Fibroblast of skin of right biceps (primary cell): ENCODE measurements at places on chromosomes 1 and 21.

GRCh38 chr1:170623171-170623570, 40.8 kb upstream of the PRRX1 start:
- peak; percentile 95 for DNase-seq

- no peak for DNase-seq
Measured at GRCh38 chr1:168386949-168387586, 106.4 kb downstream of the TBX19 start.

DNA sequence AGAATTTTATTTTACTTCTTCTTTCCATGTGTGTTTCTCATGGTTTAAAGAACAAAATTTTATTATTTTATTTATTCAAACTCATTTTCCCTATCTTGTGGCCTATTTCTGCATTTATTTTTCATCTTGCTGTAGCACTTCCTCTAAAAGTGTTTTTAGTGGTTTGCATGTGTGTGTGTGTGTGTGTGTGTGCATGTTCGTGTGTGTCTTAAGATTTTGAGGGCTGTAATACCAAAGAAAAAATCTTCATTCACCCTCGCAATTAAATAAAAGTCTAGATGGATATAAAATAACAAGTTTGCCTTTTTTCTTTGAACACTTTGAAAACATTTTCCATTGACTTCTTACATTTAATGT, 24.6 kb upstream of the FCRL3 start:
- DNase-seq, result no peak

- DNase-seq, result no peak
Measured at GRCh38 chr1:12112711-12113161, 49.6 kb downstream of the TNFRSF8 start.

- DNase-seq, result peak; percentile 44
Measured at GRCh38 chr1:167774710-167775109, 52.9 kb downstream of the MPZL1 start.

DNA sequence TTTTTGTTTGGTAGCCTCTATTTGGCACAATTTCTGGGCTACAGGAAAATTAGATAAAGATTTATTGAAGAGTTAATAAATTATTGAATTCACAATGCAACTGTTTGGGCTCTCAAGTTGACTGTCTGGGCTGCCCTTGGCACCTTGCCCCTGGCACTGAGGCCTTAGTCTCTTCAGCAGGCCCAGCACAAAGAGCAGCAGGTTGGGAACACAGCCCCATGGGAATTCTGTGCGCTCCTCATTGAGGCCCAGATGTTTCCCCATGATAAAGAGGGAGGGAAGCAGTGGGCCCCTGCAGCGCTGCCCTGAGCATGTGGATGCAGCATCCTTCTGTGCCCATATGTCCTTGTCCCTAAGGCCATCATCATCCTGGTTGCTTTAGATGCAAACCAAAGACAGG, 2.9 kb downstream of the CRNN start:
- DNase-seq, result no peak

DNA sequence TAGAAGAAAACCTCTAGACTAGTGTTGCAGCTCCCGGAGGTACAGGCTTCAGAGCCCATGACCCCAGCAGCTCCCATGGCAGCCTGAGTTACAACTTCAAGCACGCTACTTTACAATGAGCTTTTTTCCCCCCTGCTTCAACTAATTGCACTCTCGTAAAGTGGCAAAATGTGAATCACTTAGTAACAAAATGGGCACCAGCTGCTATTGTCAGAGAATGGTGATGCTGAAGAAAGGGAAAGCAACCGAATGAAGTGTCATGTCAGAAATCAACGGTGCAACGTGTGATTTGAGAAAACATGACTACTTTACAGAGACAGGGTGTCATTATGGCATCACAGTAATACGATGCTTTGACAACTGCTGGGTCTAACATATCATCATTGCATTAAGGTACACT, 40.5 kb downstream of the ESRRG start:
- no peak for DNase-seq

- DNase-seq, result peak; percentile 86
Measured at GRCh38 chr1:248926401-248927182, 20.6 kb downstream of the PGBD2 start.

GRCh38 chr1:183673605-183674323, 20.6 kb upstream of the APOBEC4 start:
- peak; percentile 14 for DNase-seq

GRCh38 chr21:43370888-43371570, 55.9 kb downstream of the SIK1 start:
- no peak for DNase-seq

DNA sequence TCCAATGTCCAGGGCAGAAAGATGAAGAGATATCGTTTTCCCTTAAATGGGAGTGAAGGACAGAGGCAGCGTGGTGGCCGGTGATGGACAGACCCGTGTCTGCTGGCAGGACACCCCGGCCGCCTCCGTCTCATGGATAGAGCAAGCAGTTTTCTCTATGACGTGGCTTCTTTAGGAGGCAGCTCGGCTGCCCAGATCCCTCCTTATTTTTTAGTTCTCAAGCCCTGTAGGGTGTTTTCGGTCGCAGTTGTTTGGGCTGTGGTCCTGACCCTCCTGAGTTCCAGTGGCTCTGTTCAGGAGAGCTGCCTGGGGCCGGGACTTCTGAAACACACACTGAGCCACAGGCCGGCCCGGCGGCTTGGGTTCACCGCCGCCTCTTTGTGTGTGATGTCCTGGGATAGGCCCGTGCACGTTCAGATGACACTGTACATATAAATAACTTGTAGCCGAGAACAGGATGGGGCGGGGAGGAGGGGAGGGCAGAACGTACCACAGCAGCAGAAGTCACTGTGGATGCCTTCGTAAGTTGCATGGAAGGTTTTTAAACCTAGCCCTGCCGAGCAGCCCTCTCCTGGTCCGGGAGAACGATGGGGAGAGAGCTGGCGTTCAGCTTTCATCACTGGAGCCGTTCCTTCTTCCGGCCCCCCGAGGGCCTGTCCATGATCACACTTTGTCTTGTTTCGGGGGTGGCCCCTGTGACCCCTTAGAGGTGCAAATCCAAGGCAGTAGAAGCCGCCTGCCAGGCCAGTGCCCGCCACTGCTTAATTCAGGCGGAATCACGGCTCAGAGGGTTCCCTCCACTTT, 65.2 kb downstream of the SIK1 start:
- peak; percentile 83 for DNase-seq

- no peak for DNase-seq
Measured at GRCh38 chr21:42105476-42106315, 34.6 kb downstream of the UMODL1 start.

GRCh38 chr1:110505596-110505995, 13.4 kb downstream of the KCNA10 start:
- no peak for DNase-seq

DNA sequence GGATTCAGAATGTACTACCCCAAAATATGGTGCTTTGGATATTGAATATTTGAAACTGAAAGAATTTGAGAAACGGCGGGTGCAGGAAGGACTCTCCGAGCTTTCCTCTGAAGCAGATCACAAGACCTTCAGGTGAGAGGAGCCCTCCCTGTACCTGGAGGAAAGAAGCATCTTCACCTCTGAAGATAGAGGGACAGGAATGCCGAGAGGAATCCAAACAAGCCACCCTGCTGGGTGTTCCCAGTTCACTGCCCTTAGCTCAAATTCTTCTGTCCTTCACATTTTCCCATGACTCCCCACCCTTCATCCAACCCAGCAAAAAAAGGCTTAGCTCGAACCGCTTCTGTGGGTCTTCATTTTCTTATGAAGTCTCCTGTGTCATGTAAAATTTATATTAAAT, 18.2 kb upstream of the PADI2 start:
- DNase-seq, result no peak

DNA sequence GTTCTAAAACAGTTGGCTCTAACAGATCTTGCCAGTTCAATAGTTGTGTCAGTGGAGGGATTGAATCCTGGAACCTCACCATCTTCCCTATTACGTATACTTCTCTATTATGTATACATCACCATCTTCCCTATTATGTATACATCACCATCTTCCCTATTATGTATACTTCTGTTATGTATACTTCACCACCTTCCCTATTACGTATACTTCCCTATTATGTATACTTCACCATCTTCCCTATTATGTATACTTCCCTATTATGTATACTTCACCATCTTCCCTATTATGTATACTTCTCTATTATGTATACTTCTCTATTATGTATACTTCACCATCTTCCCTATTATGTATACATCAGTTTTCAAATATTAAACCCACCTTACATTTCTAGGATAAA, 34.4 kb upstream of the HP1BP3 start:
- no peak for DNase-seq

DNA sequence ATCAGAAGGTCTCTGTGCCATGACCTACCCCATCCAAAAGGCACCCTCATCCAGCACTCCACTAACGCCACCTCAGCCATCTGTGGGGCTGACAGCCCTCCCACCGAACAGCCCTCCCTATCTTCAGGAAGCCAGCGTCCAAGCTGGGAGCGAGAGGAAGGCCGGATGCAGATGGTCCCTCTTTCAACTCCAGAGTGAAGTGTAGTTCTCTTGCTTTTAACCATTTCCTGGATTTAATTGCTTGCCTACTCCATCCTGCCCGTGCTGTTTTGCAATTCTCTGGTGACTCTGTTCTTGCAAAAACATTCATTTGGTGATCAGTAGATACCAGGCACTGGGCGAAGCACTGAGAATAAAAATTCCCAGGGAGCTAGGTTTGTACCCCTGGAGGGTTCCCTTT, 8.2 kb upstream of the DYRK1A start:
- DNase-seq, result peak; percentile 39

- DNase-seq, result no peak
Measured at GRCh38 chr1:234730475-234730769, 120.4 kb upstream of the IRF2BP2 start.

DNA sequence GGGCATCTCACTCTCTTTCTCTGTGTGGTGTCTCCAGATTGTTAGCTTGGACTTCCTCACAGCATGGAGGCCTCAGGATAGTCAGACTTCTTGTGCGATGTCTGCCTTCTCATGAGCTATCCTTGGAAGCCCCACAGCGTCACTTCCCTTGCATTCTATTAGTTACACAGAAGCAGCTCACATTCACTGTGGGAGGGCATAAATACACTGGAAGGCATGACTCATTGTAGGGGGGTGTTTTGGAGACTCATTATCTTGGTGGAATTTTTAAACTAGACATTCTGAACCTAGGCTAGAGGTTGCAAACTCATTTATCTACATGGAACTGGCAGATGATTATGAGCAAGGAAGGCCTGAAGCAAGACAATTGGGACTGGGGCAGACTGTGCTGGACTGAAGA, 21.4 kb upstream of the FASLG start:
- peak; percentile 96 for DNase-seq

DNA sequence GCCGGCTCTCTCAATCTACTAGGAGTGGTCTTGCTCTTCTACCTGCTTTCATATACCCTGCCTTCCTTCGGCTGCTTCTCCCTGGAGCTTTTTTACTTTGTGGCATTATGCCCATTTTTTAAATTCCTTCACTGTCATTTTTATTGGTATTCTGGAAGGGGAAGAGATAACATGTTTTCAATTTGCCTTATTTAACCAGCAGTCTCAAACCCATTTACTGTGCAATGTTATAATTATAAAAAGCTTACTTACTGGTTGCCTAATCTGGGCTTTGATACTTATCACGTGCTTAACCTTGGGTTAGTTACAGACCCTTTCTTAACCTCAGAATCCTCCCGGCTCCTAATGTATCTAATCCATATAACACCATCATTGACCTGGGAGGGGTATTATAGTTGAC, 128.1 kb downstream of the SIPA1L2 start:
- no peak for DNase-seq

- DNase-seq, result no peak
Measured at GRCh38 chr1:234476172-234476571, 2.8 kb downstream of the TARBP1 start.

DNA sequence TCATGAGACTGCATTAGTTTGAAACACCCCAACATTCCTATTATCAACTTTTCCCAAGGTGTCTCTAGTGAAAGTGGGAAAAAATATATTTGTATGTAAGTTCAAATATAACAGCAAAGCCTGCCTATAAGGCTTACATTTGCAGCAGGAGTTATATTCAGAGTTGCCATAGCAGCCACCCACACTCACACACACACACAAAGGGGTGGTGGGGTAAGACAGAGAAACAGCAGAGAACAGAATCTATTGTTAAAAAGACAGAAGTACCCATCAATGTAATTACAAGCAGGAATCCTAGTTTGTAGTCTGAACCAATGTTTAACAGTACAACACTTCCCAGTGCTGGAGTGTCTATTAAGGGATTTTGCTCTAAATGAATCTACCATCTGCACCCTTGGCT, 55.0 kb downstream of the PLPPR5 start:
- DNase-seq, result no peak

GRCh38 chr1:203426870-203427269, 48.7 kb upstream of the PRELP start:
- DNase-seq, result no peak

- peak; percentile 85 for DNase-seq
Measured at GRCh38 chr1:183711741-183712361, 58.7 kb upstream of the APOBEC4 start.

GRCh38 chr1:222697826-222698225, 14.5 kb downstream of the AIDA start:
- DNase-seq, result peak; percentile 14

- no peak for DNase-seq
Measured at GRCh38 chr21:14684071-14684470, 138.0 kb upstream of the SAMSN1 start.

- peak; percentile 89 for DNase-seq
Measured at GRCh38 chr1:47532921-47533792, 95.3 kb downstream of the FOXD2 start.

GRCh38 chr1:175834597-175834996, 91.2 kb upstream of the TNR start:
- DNase-seq, result no peak

DNA sequence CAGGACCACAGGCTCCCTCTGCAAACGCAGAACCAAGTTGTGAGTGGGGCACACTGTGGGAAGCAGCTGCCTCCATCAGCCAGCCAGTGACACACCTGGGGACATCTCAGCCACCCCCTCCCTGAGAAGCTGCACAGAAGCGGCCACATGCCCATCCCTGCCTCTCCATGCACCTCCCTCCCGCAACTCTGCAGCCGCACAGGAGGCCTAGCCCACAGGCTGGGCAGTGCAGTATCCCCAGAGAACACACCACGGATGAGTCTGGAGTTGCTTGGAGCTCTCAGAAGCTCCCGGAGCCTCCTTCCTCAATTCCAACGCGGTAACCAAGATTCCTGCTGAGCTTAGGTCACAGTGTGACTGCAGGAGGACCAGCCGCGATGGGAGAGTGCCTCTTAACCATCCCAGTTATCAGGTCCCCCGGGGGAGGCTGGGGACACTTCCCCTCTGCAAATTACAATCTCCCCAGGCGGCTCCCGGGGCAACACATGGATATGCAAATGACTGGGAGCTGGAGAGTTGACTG, 1.2 kb upstream of the WNT3A start:
- no peak for DNase-seq

- DNase-seq, result no peak
Measured at GRCh38 chr1:36178471-36179219, 22.7 kb downstream of the MAP7D1 start.

GRCh38 chr1:210332719-210333398, 4.2 kb downstream of the HHAT start:
- no peak for DNase-seq

- peak; percentile 72 for DNase-seq
Measured at GRCh38 chr1:225700889-225701465, 48.1 kb upstream of the ENAH start.

GRCh38 chr1:174000371-174000770, 21.8 kb downstream of the RC3H1 start:
- peak; percentile 27 for DNase-seq

GRCh38 chr1:46517010-46517600, 27.5 kb downstream of the DMBX1 start:
- no peak for DNase-seq

GRCh38 chr1:243557866-243558265, 292.2 kb downstream of the AKT3 start:
- DNase-seq, result no peak

GRCh38 chr1:213998785-213999184, 11.0 kb downstream of the PROX1 start:
- no peak for DNase-seq
